ENCODE measurements at places on chromosomes 5 and 9. TPM values are rescaled to one million over a fixed set of nuclear protein-coding genes. Genes with fewer than 3 reads are reported as not detected.

GRCh38 chr9:138067613-138068367 is 190.2 kb downstream of the CACNA1B start:
- DNase-seq = no peak

The SYK gene
- 0.99 TPM for total RNA-seq

- DNase-seq = no peak
Observed at GRCh38 chr9:87729246-87729645, 3.3 kb downstream of the CTSL start.

The ADAMTS19 gene
- total RNA-seq = 45.1 TPM

DNA sequence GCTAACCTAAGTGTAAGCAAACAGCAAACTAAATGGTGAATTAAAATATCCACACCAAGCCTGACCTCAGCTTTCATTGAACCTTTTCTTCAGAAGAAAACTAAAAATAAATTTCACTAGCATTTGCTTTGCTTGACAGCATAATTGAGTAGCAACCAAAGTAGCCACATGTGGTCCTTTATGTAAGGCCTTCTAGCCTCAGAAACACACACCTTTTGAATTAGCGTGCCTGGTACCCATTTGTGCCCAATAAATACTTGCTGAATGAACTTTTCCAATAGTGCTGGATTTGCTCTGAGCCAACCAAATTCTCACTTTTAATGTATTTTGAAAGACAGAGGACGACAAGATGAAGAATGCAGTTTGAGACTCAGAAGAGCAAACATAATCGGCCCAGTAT is 2.1 kb upstream of the NIPBL start:
- no peak for DNase-seq

The CHSY3 gene
- 9.3 TPM for total RNA-seq

- DNase-seq = no peak
Observed at GRCh38 chr5:118211606-118212005, 776.7 kb downstream of the DTWD2 start.

GRCh38 chr5:147417135-147417813 is 92.6 kb downstream of the DPYSL3 start:
- no peak for DNase-seq

- no peak for DNase-seq
Observed at GRCh38 chr5:128956164-128956563, 9.1 kb upstream of the SLC27A6 start.

The SLCO4C1 gene
- not detected for total RNA-seq

DNA sequence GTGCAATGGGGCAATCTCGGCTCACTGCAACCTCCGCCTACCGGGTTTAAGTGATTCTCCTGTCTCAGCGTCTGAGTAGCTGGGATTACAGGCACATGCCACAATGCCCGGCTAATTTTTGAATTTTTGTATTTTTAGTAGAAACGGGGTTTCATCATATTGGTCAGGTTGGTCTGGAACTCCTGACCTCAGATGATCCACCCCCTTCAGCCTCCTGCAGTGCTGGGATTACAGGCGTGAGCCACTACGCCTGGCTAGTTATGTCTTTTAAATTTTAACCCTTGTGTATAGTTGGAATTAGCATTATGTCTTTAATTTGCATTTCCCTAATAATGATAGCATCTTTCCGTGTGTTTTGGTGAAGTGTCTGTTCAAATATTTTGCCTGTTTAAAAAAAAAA is 11.5 kb downstream of the GPBP1 start:
- DNase-seq = no peak

DNA sequence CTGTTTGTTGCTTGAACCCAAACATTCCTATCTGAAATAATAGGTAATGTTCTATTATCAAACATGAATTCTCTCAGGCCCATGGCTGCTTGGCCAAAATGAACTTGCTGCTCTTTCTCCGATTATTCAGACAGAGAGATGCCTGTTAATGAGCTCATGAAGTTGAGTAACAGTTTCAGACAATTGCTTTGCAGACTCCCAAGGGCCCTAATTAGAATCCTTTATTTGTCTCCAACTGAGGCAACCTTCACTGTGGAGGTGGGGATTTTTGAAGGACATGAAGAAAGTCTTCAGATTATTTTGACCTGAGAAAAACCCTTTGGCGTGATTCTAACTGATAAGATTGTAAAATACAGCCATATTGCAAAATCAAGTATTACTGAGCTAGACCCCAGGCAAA is 466.7 kb downstream of the NFIB start:
- DNase-seq = no peak

- no peak for DNase-seq
Observed at GRCh38 chr9:27549196-27549755, 19.7 kb upstream of the MOB3B start.

The LCN9 gene
- not detected for total RNA-seq

The GRXCR2 gene
- total RNA-seq = not detected

The LCN1 gene
- total RNA-seq = not detected

The FBP2 gene
- total RNA-seq = 0.41 TPM

- DNase-seq = no peak
Observed at GRCh38 chr9:103999375-104000062, 94.6 kb upstream of the SMC2 start.

- DNase-seq = no peak
Observed at GRCh38 chr9:82891321-82891720, 171.6 kb downstream of the RASEF start.

The C5orf52 gene
- total RNA-seq = not detected

DNA sequence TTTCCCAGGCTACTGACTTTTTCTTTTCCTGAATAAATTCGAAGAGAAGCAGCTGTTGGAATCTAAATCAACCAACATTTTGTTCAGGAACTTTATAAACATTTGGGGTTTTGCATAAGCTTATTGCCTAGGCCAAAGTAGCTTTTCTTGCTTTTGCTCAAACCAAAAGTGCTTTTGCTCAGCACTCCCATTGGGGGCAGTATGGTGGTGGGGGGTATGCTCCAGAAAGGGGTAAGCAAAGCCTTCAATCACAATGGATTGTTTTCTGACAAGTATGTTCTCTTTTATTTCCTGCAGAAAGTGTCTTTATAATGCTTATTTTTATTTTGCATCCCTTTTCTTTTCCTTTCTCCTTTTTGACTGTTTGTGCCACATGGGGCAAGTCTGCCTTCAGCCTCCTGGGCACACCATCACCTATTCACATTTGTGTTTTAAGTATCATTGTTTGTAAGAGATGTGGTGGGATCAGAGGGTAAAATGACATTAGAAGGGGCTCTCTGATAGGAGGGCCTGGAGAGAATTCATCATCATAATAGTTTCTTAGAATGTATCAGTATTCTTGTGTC is 86.0 kb downstream of the PRDM6 start:
- DNase-seq = no peak

- no peak for DNase-seq
Observed at GRCh38 chr5:127906562-127907204, 176.9 kb upstream of the SLC12A2 start.

DNA sequence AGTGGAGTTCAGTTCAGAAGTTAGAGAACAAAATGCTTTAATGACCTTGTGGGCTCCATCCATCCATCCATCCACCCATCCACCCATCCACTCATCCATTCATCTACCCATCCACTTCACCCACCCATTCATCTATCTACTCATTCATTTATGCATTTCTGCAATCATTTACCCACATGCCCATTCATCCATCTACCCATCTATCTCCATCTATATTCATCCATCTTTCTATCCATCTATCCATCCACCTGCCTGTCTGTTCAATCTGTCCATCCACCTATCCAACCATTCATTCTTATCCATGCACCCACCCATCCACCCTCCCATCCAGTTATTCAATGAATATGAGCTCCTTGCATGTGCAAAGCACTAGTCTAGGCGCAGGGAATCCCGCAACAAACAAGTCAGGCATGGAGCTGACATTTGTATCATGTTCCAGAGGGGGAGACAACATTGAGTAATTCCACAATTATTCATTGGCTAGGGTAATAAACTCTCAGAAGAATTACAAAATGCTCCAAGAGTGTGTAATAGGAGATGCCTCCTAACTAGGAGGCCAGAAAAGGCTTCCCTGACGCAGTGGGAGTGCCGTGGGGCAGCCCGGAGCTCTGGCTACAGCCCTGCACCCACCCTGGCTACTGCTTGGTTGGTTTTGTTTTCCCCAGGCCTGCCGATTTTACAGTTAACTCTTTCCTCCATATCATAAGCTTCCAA is 211.2 kb downstream of the NXNL2 start:
- DNase-seq = peak; percentile 89

The KIF20A gene
- 131 TPM for total RNA-seq

The RPS14 gene
- 2,863 TPM for total RNA-seq

The LTC4S gene
- not detected for total RNA-seq

DNA sequence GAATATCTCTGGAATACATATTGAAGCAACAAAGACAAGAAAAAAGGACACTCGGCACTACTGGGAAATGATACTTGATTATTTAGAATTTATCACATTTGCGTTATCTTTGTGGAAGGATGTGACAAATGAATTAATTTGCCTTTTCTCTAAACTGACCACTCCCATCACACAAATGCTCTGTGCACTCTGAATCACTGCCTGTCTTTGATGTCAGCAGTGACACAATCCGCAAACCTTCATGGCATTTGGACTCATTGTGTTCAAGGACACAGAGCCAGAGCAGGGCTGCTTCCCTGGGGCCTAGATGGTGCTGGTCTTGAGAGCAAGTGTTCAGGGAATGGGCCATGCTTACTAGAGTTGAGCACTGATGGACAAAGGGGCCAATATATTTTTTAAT is 4.9 kb upstream of the KIF4B start:
- DNase-seq = no peak

- DNase-seq = no peak
Observed at GRCh38 chr5:1318659-1319251, 23.9 kb upstream of the TERT start.

The CDX1 gene
- not detected for total RNA-seq

- peak; percentile 7 for DNase-seq
Observed at GRCh38 chr9:102049586-102050246, 311.3 kb upstream of the GRIN3A start.

DNA sequence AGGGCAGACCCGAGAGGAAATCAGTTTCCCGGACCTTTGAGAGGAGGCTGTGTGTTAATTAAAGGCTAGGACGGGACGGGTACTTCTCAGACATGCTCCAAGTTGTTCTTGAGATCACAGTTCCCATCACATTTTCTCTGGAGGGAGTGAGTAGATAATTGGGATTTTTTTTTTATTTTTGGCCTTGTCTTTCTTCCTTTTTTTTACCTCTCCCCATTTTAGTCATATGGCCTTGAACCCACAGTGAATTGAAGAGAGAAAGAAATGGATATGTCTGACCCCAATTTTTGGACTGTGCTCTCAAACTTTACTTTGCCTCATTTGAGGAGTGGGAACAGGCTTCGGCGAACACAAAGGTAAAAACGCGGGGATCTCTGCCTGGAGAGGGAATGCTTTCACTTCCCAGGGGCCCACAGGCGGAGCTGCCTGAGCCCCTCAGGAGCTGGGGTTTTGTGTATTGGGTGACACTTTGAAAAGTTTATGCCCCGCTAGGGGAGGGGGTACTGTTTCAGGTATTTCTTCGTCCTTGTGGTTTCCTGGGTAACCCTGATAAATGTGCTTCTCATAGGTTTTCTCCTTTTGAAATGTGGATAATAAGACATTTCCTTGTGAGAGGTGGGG is 191.8 kb downstream of the CD180 start:
- DNase-seq = no peak

The PDZD2 gene
- 1.2 TPM for total RNA-seq

- DNase-seq = no peak
Observed at GRCh38 chr5:177402271-177403043, 2.0 kb upstream of the PFN3 start.

- peak; percentile 73 for DNase-seq
Observed at GRCh38 chr5:87829217-87829551, 416.5 kb upstream of the CCNH start.

The DOCK8 gene
- total RNA-seq = 0.15 TPM

The SOHLH1 gene
- total RNA-seq = not detected

GRCh38 chr5:58751222-58751837 is 168.5 kb downstream of the RAB3C start:
- DNase-seq = peak; percentile 34

- DNase-seq = no peak
Observed at GRCh38 chr9:126084008-126084407, 242.6 kb upstream of the MVB12B start.

GRCh38 chr5:165956854-165957253 is 2334.6 kb upstream of the WWC1 start:
- DNase-seq = no peak

DNA sequence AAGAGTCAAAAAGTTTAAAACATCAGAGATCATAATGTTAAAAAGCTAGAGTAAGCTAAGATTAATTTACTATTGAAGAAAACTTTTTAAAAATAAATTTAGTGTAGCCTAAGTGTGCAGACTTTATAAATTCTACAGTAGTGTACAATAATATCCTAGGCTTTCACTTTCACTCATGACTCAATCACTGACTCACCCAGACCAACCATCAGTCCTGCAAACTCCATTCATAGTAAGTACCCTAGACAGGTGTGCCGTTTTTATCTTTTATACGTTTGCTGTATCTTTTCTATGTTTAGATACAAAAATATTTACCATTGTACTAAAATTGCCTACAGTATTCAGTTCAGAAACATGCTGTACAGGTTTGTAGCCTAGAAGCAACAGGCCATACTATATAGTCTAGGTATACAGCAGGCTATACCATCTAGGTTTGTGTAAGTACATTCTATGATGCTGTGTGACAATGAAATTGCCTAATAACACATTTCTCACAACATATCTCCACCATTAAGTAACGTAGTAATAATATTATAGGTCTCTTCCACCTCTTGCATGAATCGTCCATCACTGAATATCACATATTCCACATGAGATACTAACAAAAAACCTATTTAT is 59.2 kb downstream of the MEGF9 start:
- DNase-seq = peak; percentile 5

GRCh38 chr9:121542025-121542424 is 42.4 kb upstream of the GGTA1 start:
- no peak for DNase-seq

- DNase-seq = no peak
Observed at GRCh38 chr5:73565969-73566547, 515 bp downstream of the UTP15 start.

The HACD4 gene
- not detected for total RNA-seq

The BNIP1 gene
- total RNA-seq = 39.2 TPM

DNA sequence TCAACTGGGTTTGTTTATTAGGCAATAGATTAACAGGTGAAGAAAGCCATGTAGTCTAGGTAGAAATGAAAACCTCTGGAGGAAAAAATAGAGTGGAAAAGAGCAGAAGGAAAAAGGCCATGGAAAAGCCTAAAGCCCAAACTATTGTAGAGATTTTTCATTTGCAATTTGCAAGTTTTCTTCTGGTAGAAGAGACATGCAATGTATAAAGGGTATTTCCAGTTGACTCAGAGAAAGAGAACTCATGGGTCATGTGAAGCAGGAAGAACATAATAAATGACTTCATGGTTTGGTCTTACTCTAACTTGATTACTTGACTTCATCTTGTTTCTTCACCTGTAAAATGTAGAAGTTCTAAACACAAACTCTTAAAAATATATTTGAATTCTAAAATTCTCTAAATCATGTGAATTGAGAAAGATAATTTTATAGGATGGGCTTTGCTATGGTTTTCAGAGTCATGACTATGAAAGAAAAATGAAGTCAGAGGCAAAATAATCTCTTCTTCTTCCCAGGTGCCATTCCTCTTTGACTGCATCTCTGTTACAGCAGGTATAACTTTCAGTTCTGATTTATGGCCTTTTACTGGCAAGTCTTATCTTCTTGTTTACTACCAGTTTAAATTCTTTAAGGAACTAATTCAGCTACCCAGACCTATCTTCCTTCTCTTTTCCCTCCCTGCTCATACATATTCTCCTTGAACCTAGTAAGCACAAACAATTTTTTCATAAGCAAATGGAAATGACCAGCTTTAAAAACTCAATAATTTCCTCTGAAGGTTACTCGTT is 47.7 kb upstream of the TMC1 start:
- DNase-seq = no peak

GRCh38 chr9:134204991-134205578 is 40.7 kb upstream of the RNU6ATAC start:
- no peak for DNase-seq
